Activated CD8-positive, alpha-beta memory T cell treated with anti-CD3 and anti-CD28 coated beads for 1 hour (primary cell): ENCODE measurements at places on chromosomes 1 and 21.

- no peak for DNase-seq
These were observed 16.3 kb upstream of the C1orf198 start for GRCh38 chr1:230884646-230885045.

DNA sequence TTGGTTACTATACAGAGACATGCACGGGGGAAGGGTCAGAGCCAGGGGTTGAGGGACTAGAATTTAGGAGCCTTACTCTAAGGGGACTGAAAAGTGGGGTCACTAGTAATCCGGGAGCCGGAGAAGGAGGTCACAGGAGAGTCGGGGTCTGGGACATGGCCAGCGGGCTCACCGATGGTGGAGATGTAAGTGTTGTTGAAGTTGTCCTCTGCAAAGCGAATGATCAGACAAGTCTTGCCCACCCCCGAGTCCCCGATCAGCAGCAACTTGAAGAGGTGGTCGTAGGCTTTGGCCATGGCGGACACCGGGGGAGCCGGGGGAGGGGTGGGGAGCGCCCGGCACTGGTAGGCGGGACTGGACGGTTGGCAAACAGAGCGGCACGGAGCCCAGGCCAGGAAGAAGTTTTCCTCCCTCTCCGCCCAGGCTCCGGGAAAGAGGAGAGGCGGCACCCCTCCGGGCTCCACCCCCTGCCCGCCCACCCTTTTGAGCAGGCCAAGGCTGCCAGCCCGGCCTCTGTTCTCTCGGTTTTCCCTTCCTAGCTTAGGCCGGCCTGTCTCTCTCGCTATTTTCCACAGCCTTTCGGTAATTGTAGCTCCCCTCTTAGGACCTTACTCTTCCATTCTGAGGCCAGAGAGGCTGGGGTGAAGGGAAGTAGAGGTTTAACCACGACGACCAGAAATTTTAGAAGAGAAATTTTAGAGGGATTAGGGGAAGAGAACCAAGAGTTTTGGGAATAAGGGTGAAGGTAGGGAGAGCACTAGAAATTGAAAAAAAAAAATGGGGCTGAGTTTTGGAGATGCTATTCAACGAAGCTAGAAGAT lies at the start of gene RAB13:
TSS of gene RAB13 (minus strand) at position 399 of the 821 bp plus-strand sequence. CDS start at position 296, 103 bp downstream.
- DNase-seq, result no peak

GRCh38 chr1:90952906-90953305 lies 68.9 kb downstream of the ZNF644 start:
- DNase-seq, result no peak

GRCh38 chr1:203477748-203478147 lies 2.1 kb downstream of the PRELP start:
- no peak for DNase-seq

GRCh38 chr1:19210772-19211549 lies 895 bp upstream of the UBR4 start:
- DNase-seq, result no peak

GRCh38 chr1:27863538-27863915 lies 8.8 kb upstream of the THEMIS2 start:
- no peak for DNase-seq

DNA sequence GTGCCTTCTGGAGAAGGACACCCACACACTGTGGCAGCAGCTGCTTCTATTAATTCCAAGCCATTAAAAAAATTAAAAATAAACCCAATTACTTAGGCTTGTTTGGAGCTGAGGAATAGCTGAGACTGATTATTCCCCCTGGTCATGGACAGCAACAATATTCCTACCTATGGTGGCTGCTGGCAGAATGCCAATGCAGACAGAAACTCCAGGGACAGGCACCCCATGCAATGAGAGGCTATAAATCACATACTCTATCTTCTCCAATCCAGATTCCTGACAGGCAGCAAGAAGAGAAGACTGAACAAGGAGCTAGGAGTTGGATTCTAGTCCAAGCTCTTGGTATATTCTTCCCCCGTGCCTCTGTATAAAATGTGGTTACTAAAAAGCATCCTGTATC lies 275.4 kb upstream of the BEND5 start:
- no peak for DNase-seq

DNA sequence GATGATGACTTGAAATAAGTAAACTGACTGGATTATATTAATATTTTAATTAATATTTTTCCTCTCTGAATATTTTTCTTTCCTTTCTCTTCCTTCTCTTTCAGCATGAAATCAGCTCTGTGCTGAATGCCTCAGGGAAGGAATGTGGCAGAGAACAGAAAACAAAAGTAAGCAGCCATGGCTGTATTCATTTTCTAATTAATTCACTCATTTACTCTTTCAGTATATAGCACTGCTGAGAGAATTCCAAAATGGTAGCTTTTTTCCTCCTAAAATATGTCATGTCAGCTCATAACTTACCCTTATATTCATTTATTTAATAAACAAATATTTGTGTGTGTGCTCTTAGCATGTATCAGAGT lies 522.5 kb downstream of the PTPRC start:
- DNase-seq, result no peak

- DNase-seq, result no peak
These were observed 20.3 kb upstream of the KAZN start for GRCh38 chr1:14578156-14578555.

DNA sequence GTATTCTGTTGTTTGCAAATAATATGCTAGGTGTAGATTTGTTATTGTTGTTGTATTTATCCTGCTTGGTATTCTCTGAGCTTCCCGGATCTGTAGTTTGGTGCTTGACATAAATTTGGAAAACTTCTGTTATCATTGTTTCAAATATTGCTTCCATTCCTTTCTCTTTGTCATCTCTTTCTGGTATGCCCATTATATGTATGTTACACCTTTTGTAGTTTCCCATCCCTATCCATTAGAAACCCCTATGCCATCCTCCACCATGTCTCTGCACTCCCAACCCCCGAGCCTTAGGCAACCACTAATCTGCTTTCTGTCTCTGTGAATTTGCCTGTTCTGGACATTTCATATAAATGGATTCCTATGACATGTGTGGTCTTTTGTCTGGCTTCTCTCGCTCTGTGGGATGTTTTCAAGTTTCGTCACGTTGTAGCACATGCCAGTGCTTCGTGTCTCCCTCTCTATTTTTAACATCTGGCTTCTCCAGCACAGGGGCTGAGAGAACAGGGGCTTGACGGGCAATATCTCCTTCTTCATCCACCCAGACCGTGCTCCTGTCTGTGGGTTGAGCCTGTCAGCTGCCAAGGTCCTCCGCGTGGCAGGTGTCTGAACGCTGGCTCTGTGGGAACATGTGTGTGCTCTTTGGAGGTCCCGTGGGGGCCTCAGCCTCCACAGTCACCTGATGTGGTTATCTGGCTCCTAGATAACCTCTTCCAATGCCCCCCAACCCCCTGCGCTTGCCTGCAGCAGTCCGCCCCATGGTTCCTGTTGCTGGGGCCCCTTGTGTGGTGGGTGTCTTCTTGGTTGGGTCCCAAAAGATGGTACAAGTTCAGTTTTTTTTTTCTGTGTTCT lies 32.8 kb upstream of the MAN1C1 start:
- DNase-seq, result no peak

DNA sequence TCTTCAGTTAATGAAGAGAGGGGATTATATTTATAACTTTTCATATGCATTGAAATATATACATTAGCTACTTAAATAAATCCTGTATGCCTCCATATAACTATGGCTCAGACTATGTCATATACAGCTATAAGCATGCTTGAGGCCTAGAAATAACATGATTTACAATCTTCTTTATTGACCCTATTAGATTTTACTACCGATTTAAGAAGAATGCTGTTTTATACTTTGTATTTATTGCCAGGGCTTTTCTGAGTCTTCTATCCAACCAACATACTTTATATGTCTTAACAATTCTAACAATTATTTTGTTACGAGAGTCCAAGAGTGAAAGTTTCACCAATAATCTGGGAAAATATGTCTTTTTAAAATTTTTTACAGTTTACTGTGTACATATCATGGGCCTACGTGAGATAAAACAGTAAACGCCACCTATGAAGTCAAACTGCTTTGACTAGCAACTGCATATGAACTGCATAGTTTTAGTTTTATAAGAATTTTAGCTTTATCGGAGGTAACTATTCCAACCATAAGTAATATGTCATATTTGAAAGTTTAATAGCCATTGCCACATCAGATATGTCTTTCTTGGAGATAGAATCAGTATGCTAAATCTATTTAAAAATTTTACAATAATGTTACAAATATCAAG lies 861.0 kb downstream of the USP25 start:
- DNase-seq, result no peak

DNA sequence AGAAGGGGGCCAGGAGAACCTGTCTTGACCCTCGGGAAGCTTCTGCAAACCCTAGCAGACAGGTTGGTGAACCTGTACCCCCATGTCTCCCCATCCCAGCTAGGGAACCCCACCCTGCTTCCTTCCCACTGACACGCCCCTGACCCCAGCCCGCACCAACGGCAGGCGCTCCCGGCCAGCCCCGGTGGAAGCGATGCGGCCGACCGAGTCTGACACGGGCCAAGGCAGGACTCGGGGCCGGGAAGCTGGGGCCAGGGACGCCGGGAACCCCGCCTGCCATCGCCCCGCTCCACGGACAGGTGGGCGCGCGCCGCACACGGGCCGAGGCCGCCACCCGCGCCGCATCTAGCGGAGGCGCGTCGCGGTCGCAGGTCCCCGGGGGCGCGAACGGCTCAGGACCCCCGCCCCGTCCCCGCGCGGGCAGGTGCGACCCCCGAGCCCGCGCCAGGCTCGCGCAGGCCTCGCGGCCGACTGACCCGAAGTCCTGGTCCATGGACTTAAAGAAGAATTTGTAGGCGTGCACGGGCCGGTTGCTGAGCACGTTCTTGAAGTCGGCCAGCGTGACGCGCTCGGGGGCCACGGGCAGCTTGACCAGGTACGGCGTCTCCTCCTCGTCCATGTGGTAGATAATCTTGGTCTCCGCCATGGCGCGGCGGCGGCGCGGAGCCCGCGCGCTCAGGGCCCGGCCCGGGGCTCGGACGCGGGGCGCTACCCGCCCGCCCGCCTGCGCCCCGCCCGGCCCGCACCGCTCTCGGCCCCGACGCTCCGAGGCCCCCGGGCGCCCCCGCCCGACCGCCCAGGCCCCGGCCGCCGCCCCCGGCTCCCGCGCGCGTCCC lies 580 bp downstream of the DVL1 start:
- DNase-seq, result no peak

- no peak for DNase-seq
These were observed 79.5 kb downstream of the STUM start for GRCh38 chr1:226627924-226628611.

DNA sequence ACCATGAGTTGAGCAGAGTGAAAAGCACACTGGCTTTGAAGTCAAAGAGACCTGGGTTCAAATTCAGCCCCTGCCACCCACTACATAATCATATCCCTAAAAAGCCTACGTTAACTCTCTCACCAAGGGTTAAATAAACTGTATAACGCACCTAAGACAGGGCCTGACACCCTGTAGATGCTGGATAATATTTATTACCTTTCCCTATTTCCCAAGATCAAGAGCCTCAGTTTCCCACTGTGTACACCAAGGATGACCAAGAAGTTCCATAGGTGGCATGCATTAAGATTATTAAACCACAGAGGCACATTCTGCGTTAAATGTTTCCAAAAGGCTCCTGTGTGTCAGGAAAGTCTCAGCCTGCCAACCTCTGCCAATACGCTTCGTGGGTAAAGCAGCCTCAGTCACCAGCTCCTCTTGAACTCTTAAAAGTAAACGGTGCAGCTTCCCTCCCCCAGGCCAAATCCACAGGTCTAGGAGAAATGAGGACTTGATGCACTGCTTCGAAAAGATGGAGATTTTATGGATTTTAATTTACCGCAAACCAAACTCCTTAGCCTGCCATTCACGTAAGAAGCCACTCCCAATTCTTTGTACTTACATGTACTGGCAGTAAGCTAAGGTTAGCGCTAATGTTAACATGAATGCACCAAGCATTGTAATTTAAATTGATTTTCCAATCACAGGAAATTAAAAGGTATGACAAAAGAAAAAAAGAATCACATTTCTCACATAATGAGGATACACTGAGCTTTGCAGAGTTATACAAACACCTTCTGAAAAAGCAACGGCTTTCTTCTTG lies 2.6 kb downstream of the USP24 start:
- DNase-seq, result no peak

- no peak for DNase-seq
These were observed 7.9 kb downstream of the WASF2 start for GRCh38 chr1:27481994-27482620.

DNA sequence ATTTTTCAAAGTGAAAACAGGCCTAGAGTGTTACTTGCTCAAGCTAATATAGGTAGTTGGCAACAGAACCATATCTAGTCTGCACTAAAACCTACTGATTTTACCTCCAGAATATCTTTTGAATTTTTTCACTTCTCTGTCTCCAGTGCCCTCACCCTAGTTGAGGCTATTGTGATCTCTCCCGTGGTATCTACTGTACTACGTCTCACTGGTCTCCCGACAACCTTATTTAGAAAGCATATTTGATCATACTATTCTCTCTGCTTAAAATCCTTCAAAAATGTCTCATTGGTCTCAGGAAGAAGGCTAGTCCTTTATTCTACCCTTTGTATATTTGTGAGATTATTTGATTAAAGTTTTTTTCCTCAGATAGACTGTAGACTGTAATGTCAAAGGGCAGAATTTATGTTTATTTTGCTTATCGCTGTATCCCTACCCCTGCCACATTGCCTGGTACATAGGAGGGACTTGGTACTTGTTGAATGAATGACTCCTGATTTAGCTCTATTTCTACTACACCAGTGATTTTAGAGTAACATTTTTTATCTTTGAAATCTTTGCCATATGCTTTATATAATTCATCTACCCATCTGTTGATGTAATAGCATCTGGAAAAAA lies 135.5 kb upstream of the KIAA1614 start:
- DNase-seq, result no peak

DNA sequence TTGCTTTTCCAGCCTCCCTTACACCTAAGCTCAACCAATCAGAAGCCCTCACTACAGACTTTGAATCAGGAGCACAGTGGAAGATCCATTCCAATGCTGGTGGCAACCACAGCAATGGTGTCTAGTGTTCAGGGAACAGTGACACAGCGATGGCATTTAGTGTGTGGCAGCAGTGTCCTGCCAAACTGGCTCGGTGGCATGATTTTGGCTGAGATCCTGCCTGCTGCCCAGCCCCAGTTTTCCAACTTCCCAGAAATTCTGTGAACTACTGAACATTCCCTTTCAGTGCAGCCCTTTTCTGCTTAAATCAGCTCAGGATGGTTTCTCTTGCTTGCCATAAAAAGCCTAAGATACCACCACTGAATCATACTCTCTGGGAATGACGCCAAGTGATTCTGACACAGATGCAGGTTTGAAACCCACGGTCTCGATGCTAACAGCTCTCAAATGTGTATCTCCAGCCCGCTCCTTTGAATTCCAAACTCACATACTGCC lies 8.8 kb downstream of the ASAP3 start:
- DNase-seq, result no peak

GRCh38 chr1:74771913-74772515 lies 39.1 kb downstream of the TYW3 start:
- DNase-seq, result no peak

DNA sequence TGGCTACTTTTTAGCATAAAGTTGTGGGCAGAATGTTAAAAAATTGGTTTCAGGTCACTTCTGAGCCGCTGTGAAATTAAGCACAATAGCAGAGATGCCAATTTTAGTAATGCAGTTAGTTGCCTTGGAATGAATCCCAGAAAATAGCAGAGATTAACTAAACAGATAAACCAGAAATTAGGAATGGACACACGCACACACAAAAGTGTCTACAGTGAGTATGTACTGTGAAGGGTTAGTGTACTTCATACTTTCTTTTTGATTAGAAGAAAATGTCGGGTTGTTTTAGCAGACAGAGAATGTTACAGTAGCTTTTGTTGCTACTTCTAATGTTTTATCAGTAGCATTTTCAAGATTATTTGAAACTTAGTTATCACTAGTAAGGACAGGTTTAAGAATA lies 106.7 kb downstream of the LEPR start:
- DNase-seq, result no peak
